Stimulated activated CD4-positive, alpha-beta T cell treated with anti-CD3 and anti-CD28 coated beads, Interleukin-12 subunit alpha, Interleukin-12 subunit beta, amount 100 ng/mL, for 48 hours (primary cell): ENCODE measurements at places on chromosomes 3 and 15.

DNA sequence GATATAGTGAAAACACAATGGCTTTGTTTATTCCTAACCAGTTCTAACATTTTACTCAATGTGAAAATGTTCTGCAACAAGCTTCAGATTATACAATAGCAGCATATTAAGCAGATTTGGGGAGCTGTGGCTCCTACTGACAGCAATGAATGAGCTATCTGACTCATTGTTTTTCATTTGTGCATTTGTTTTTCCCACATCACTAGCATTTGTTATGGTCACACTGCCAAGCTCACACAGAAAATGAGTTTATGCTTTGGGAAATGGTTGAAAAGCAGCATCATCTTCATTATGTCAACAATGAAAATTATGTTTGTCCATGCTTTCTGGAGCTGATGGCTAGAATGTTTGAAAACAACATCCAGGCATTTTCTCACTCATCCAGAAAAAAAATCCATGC, 53.5 kb downstream of the ZPLD1 start:
- no peak for DNase-seq

DNA sequence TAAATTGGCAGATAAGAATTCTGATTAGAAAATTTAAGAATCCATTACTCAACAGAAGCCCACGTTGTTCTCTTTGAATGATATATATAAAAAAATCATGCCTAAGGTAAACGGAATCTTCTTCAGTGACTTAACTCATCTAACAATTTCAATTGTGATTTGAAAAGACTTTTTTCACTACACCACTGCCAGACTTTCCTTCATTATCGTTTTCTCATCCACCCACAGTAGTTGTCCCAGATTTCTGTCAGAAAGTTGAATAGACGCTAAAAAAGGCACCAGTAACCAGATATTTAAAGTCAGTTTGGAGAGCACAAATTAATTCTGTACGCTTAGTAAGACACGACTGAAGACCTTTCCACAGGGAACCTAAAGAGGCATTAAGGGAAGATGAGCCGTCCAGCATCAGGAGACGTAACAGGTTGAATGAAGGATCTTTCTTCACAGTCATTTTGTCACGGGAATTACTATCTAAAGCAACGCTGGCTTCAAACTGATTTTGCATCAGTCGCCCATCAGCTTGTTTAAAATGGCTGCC, 1.3 kb downstream of the HIGD1A start:
- DNase-seq = no peak

- DNase-seq = no peak
Observed at GRCh38 chr3:175743733-175744400, 884.7 kb downstream of the NAALADL2 start.

DNA sequence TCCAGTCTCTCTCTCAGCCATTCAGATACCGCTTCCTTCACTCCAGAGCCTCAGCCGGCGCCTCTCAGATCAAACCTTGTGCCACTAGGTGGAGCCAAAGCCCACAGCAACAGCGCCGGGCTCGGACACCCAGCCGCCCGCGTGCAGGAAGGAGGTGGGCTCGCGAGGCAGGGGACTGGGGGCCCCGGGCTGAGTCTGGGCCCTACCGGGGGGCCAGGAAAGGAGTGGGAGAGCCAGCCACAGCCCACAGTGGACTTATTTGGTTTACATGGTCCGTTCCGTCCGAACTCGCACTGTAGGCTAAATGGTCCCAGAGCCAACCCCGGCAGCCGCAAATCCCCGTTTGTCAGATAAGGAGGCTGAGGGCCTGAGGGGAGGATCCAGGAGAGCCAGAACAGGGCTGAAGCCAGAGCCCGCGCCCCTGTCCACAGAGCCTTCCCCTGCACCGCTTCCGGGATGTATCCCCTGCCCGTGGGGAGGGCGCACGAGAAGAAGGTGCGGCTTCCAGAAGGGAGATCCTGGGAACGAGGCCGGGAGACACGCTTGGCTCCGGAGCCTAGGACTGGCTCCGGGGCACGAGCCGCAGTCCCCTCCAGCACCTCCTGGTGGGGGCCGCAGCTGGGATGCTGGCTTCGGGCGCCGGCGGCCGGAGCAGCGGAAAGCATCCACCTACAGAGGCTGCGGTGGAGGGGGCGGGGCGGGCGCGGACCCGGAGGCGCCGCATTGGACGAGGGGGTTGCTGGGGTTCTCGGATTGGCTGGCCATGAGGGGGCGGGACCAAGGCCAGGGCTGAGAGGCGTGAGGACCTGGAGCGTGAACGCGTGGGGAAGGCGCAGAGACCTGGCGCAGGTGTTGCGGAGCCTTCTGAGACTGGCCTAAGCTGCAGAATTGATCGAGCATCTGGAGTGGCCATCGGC, 6.5 kb upstream of the CYP11A1 start:
- peak; percentile 91 for DNase-seq

GRCh38 chr15:65494076-65494475, 23.4 kb downstream of the DPP8 start:
- no peak for DNase-seq

DNA sequence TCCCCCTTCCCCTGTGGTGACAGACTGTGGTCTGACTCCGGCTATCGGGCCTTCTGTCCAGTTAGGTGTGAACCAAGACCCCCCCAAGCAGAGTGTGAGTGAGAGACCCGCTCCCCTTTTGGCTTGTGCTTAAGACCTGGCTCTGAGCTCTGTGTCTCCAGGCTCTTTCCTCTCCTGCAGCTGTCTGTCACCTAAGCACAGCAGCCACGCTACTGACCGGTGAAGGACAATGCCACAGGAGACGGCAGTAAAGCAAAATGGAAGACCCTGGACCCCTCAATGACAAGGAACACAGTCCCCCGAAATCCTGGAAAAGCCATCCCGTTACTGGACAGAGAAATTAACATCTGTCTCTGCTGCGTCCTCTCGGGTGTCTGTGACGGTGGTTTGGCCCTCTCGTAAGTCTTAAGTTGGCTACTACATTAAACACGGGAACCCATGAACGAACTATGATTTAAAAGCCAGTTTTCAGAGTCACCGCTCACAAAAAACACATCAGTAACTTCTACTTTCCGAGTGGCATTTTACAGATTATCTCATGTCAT, 53.7 kb downstream of the CHSY1 start:
- no peak for DNase-seq

GRCh38 chr3:81339040-81339845, 422.2 kb downstream of the GBE1 start:
- no peak for DNase-seq

GRCh38 chr3:72282918-72283317, 498.0 kb upstream of the PROK2 start:
- no peak for DNase-seq

DNA sequence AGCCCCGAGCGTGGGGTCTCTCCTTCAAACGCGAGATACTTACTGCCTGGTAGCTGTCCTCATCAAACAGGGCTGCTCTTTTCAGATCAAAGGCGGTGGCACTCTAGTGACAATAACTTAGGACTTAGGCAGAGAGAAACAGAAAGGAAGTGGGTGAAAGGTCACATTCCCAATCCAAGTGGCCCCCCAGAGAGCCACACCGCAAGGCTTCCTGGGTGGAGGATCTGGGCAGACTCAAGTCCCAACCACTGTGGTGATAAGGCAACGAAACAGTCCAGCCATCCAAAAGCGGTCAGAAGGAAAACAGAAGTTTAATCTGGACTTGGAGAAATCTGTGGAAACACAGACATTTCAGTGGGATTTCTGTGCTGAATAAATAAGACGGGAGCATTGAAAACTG, 227.2 kb downstream of the ADAMTS17 start:
- no peak for DNase-seq

- no peak for DNase-seq
Observed at GRCh38 chr15:57806003-57806402, 99.5 kb downstream of the POLR2M start.

GRCh38 chr3:190579514-190580137, 65.7 kb downstream of the IL1RAP start:
- no peak for DNase-seq

DNA sequence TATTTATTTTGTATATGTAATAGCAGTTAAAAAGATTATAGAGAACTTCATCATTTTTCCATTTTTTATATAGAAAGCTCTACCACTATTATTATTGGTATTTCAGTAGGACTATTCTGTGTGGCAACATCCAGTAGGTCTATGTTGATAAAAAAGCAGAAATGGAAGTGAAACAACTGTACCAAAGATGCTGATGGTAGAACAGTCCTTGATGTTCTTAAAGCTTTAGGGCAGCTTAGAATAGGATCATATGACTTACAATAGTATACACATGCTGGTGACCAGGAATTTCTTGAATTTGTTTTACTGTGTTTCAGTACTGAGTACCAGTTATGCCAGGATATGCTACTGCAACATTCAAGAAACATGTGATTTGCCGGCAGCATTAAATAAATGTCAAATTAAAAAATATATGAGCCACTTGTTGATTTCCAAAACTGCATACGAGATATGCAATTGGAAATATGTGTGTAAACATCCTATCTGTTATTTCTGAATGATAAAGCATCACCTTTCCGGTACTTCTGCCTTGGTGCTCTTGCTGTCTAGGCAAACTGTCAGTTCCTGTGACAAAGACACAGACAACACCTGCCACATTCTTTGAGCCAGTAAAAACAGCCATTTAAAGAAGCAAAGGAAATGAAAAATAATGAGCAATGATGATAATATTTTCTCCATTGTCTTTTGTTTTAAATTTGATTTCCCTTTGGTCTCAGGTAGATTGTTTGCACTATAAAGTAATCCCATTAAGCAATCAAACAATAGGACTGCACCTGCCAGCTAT, 649.2 kb downstream of the ZPLD1 start:
- DNase-seq = no peak

DNA sequence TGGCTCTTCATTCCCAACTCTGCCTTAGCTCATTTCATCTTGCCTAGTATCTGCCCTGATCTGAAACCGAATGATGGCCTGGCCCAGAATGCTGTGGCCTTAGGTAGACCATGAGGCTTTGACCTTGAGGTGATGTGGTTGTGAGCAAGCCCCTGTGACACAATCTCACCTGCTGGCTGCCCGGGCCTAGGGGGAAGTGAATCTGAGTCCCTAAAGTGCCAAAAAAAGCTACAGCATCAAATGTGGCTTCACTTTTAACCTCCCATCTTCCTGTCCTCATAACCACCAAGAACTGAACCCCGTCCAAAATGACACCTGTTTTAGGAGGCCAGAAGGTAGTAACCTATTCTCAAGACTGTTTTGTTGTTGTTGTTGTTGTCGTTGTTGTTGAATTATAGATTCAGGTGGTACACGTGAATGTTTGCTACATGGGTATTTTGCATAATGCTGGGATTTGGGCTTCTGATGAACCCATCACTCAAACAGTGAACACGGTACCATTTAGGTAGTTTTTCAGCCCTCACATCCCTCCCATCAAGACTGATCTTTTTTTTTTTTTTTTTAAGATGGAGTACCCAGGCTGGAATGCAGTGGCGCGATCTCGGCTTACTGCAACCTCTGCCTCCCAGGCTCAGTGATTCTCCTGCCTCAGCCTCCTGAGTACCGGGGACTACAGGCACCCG, 54.6 kb downstream of the MCCC1 start:
- no peak for DNase-seq

- DNase-seq = no peak
Observed at GRCh38 chr15:56981160-56981559, 62.7 kb downstream of the TCF12 start.

- DNase-seq = no peak
Observed at GRCh38 chr3:18562364-18563154, 137.4 kb upstream of the SATB1 start.

- no peak for DNase-seq
Observed at GRCh38 chr3:57036952-57037351, 23.5 kb upstream of the SPATA12 start.

DNA sequence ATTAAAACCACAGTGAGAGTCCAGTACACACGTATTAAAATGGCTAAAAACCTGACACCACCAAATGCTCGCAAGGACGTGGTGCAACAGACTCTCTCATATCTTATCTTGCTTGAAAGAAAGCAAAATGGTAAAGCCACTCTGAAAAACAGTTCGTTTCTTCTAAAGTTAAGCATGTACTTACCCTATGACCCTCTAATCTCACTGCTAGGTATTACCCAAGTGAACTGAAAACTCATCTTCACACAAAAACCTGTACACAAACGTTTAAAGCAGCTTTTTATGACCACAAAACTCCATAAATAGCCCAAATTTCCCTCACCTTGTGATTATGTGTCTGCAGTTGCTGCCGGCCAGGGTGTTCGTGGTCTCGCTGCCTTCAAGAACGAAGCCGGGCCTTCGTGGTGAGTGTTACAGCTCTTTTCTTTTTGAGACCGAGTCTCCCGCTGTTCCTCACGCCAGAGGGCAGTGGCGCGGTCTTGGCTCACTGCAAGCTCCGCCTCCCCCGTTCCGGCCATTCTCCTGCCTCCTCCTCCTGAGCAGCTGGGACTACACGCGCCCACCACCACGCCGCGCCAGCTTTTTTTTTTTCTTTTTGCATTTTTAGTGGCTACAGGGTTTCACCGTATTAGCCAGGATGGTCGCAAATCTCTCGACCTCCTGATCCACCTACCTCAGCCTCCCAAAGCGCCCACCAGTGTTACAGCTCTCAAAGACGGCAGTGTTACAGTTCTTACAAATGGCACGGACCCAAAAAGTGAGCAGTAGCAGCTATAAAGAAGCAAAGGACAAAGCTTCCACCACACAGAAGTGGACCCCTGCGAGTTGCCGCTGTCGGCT, 165.4 kb downstream of the TJP1 start:
- no peak for DNase-seq

- DNase-seq = no peak
Observed at GRCh38 chr3:117674321-117674720, 964.7 kb downstream of the TUSC7 start.

DNA sequence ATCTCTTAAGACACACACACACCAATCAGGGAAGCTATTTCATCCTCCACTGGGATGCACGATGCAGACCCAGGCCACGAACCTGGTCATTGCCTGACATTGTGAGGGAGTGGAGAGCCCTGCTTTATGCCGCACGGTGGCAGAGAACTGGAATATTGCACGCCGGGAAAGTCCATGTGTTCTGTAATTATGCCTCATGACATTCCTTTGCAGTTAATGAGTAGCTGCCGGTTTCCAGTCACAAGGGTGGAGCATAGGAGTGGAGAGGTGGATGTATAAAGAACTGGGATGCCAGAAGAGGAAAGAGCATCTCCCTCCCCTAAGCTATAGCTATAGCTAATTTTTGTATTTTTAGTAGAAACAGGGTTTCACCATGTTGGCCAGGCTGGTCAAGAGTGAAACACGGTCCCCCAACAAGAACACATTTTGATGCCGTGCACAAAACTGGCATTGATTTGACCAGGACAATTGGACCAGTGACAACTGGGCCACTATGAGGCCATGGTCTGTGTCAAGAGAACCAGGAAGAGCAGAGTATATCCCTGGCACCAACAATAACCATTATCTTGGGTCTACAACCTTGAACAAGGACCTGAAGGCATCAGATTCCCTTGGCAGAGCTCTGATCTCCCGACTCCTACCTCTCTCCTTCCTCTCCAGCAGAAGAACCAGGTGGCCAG, 51.4 kb downstream of the SH3BP5 start:
- DNase-seq = no peak

DNA sequence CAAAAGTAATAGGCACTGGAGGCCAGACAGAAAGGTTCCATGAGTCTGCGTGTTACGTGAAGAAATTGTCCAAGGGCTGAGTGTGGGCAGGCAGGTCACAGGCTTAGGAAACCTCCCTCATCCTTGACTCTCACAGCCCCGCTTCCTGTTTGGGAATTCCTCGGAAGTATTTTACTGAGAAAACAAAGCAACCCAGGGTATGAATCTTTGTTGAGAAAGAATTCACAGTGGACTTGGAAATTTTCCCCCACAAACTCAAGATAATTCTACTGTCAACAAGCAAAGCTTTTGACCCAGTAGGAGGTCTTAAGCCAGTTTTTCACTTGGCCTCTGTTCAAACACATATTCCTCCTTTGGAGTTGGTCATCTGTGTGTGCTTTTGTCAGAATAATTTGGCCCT, 377.1 kb upstream of the TPM1 start:
- no peak for DNase-seq

- no peak for DNase-seq
Observed at GRCh38 chr3:193391902-193392301, 13.3 kb upstream of the ATP13A5 start.
